ENCODE measurements at places on chromosomes 1 and 21.
A peak's percentile ranks its signal among the peaks of the same experiment; 100 is the strongest.

GRCh38 chr1:45380730-45381129 is 40.5 kb upstream of the MUTYH start:
- peak; percentile 44 for DNase-seq

DNA sequence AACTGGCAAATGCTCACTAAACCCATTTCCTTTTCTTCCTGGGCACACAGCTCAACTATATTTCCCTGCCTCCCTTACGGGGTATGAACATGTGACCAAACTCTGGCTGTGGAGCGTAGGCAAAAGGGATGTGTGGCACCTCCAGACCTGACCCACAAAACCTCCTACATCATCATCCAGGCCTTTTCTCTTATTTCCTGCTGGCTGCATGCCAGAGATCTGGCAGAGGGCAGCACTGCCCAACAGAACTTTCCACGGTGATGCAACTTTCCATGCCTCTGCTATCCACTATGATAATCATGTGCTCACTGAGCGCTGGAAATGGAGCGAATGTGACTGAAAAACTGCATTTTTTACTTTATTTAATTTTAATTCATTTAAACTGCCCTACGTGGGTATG is 99.6 kb upstream of the CACNA1E start:
- DNase-seq, result no peak

- DNase-seq, result no peak
These were observed 201.6 kb upstream of the NEGR1 start for GRCh38 chr1:72483846-72484357.

GRCh38 chr1:8649027-8649426 is 168.4 kb downstream of the RERE start:
- no peak for DNase-seq

- no peak for DNase-seq
These were observed 61.2 kb downstream of the CACHD1 start for GRCh38 chr1:64530969-64531692.

DNA sequence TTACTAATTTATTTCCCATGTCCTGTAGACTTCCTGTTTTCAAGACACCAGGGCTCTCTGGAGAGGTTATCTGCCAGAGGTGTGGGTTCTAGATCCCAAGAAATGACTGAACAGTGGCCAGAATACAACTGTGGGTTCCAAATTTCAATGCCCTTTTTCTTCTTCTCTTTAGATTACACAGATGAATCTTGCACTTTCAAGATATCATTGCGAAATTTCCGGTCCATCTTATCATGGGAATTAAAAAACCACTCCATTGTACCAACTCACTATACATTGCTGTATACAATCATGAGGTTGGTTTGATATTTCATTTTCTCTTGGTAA is 15.0 kb downstream of the IFNAR2 start:
- DNase-seq, result no peak

- no peak for DNase-seq
These were observed 24.7 kb downstream of the CACHD1 start for GRCh38 chr1:64494659-64495058.

DNA sequence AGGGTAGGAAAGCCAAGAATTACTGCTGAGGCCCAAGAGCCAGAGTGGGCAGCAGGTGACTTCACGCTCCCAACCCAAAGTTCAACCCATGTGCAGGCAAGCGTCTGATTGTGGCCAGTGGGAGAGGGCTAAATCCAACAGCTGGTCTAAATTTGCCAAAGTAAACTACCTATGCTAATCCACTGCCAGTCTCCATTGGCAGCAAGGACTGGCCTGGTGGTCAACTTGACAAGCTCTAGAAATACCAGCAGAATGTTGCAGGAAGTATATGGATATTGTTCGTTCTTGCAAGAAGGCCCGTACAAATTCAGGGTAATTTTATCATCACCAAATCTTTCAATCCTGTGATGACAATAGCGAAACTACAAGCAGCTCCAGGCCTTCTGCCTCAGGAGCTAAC is 1.5 kb downstream of the TMEM63A start:
- DNase-seq, result no peak

DNA sequence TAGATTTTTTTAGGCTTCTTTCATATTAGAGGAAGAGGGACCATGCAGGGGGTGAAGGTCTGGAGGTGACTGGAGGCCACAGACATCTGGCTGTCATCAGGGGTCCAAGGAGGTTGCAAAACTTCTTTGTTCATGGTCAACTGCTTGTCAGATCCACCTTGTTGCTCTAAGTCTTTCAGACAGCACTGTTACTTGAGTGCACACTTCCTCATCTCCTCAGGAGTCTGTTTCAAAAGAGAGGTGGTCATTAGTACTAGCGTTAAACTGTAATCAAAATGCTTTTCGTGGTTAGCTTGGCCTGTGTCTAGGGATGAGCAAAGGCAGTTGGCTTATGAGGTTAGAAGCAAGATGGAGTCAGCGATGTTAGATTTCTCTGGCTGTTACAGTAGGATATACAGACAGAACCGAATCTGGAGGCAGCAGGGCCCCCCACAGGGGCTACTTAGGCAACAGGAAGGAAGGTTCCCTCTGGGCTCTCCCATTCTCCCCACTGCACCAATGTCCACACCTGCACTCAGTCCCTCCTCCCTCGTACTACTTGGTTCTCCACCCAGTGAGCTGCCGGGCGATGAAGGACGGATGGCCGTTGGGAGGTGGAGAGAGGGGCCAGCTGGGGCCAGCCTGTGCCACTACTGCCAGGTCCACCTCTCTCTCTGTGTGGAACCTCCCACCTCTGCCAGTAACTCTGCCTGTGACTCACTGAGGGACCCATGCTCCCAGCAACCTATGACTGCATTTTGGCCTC is 57.2 kb downstream of the TOR1AIP2 start:
- no peak for DNase-seq

DNA sequence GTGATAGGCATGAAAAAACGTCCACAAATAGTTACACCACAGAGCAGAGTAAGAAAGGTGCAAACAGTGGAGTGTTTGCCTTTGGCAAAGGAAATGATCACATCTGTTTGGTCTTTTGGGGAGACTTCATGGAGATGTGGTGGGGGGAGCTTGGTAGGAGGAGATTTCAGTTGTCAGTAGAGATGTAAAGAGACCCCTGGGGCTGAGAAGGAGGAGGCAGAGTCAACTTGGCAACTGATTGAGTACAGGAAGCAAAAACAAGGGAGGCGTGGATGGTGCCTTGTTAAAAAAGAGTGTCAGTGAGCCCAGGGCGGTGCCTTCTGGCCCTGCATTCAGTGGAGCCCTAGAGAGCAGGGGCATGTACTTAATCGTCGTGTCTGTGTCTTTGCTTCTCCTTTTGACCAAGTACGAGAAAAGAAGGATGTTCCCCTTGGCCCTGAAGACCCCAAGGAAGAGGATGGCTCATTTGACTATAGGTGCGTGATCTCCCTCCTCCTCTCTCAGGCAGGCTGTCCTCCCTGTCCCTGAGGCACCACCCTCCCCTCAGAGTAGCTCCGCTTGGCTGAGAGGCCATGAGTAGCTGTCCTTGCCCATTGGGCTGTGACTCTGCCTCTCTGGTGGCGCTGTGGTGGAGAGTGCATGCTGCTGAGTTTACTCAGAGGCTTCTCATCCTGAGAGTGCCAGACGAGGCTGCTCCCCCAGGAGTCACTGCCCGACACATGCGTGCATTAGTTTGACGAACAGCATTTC is 30.4 kb upstream of the CNTN2 start:
- DNase-seq, result no peak

DNA sequence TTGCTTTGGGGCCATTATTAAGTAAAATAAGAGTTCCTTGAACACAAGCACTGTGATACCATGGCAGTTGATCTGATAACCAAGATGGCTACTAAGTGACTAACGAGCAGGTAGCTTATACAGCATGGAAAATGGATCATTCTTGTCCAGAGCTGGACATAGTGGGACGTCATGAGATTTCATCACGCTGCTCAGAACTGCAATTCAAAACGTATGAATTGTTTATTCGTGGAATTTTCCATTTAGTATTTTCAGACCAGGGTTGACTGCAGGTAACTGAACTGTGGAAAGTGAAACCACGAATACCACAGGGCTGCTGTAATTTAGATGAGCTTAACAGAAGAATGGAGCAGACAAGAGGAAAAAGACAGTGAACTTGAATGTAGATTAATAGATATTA is 38.9 kb downstream of the CCDC18 start:
- DNase-seq, result no peak

DNA sequence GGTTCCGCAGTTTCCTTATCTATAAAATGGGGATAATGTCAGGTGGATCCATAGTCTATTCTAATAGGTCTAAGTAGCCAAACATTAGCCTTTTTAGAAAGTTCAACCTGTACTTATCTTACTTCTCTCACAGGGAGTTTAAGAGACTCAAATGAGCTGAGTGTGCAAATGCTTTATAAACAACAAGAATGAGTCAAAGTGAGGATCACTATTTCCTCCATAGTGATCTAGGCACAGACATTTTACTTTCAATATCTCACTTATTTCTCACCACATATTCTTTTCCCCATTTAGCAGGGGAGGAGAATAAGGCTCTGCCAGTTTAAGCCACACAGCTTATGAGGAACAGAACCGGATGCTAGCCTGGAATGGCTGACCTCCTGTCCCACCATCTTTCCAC is 92.1 kb upstream of the LMO4 start:
- DNase-seq, result no peak

DNA sequence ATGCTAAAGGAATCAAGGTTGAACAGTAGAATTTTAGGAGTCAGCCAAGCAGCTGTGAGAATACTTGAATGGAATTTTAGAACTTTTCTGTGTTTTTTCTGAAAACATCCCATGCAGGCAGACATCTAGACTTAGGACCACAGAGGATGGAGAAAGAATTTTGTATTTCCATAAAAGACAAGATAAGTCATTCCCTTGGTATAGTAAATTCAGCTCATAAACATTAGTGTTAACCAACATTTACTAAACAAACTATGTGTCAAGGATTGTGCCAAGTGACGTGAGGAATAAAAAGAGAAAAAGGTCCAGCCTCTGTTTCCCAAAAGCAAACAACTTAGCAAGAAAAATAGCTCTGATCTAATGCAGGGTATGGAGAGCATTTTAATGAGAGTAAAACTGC is 210.2 kb upstream of the NR5A2 start:
- DNase-seq, result no peak

DNA sequence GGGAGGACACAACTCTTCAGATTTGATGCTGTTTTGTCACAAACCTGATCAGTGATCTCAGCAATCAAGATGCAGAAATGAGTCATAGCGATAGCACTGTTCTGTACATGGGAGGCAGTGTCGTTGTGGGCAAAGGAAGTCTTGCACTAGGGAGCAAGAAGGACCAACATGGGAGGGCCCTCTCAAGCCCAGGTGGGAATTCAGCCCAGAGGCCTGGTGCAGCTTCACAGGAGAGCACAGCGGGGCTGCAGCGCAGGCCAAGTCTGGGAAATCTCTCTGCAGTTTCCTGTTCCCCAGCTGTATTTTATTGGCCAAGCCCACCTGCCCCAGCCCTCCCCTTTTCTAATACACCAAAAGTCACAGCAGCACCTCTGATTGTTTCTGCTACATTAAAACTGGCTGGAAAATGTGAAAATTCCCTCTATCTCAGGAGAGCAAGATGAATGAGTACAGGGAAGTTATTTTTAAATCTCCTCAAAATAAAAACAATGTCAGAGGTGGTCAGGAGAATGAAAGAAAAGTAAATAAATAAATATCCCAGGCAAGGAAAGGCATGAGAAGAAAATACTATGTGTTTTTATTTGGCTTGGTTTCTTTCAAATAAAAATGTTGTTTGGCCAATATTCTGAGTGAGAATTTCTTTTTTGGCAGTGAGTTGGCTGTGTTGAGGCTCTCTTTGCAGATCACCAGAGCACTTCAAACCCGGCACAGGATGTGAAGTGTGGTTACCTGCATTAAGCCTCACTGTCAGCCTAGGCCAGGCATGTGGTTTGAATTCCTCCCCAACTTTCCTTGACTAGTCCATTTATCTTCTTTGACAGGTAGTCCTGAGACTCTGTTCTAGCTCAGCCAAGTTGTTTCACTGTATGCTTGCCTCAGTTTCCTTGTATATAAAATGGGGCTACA is 422.1 kb downstream of the PLPP3 start:
- no peak for DNase-seq

DNA sequence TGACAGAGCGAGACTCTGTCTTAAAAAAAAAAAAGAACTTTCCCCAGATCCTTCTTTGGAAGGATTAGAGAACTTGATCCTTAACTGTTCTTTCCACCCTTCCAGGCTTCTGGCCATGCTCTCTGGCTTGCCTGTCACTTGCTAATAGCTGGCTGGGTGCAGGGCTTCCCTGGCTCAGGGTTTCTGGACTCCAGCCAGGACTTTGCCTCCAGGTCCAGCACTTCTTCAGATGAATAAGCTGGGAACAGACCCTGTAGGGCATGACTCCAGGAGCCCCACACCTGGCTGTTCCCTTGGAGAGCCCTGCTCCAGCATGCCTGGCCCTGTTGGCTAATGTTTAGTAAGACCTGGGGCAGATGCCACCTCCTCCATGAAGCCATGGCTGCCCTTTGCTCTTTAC is 3.3 kb upstream of the NT5C1A start:
- no peak for DNase-seq

DNA sequence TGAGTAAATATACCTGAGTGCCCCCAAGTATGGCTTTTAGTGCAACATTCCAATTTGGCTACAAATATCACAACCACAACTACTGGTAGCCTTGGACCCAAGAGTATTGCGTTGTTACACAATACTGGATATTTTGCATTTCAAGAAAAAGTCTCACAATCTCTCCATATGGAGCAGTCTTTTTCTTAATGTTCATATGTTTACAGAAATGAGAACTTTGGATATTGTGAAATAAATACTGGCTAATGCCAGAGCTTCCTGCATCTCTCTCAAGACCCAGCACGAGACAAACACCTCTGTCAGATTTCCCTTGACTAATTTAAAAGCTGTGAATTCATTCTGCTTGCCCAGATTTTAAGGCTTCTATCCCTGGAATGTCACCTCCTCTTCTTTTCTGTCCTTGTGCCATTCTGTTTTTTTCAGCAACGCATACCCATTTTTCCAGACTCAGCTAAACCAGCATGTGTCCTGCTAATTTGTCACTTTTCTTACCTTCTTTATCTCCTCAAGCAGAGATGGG is 136.2 kb upstream of the BACE2 start:
- DNase-seq, result no peak

- peak; percentile 48 for DNase-seq
These were observed 677 bp downstream of the PRKAA2 start for GRCh38 chr1:56645677-56646305.

DNA sequence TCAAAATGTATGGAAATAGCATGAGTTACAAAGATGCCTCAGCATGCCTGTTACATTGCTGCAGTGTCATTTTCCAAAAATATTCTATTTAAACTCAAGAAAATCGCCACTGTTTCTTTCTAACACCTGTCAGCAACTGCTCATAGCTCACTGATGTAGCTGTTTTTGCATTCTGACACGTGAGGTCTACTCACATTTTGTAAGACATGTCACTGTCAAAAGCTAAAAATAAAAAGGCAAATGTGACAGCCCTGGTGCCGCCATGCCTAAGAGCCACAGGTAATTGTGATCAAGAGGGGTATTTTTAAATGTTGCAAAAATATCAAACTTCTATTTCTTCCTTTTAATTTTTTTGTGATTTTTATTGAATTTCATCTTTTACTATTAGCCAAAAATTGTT is 556.2 kb upstream of the TMPRSS15 start:
- no peak for DNase-seq

DNA sequence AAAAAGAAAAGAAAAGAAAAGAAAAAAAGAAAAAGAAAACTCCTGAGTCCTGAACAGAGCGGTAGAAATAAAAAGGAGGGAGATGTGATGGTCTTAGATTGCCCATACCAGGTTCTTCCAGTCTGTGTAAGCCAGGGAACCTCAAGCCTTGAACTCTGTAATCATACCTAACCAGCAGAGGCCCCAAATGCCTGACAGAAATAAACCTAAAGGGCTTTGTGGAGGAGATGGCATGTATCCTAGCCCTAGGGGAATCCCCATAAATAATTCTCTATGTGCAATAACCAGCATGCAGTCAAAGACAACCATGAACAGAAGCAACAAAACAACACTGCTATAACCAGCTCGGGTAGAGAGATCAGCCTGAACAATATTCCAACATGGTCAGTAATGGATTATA is 40.4 kb downstream of the USP48 start:
- DNase-seq, result no peak

All from brain (organoid and tissue), 16 donors.